ENCODE measurements at places on chromosomes 7 and 10. TPM values are rescaled to one million over a fixed set of nuclear protein-coding genes. Genes with fewer than 3 reads are reported as not detected.

LRRC4 gene
- total RNA-seq, result 1.1 TPM

FUOM gene
- 57.2 TPM for total RNA-seq

DNA sequence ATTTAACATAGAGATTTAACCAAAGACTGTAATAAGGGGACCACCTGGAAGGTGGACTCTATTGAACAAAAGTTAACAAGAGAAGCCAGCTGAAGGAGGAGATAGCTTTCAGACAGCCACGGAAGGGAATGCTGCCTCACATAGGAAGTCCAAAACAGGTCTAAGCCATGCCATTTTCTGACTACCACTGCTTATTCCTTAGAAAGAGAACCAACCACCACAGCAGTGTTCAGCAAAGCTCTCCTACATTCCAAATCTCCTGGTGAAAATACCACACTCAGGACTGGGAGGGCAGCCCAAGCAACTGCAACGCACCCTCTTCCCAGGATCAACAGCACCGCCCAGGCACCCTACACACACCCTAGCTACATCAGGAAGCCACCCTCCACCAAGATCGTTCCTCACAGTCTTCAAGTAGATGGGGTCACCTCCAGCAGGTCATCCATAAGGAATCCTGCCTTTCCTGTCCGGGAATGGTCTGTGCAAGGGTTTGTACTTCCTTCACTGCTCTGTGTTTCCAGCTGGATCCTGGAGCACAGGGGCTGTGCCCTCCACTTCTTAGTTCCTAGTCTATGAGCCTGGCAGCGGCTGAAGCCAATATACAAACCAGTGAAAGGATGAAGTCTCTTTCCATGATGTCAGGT, 2.5 kb downstream of the KIAA1549 start:
- DNase-seq, result no peak

KEL gene
- 0.12 TPM for total RNA-seq

NKX1-2 gene
- total RNA-seq, result not detected

GRCh38 chr7:48443051-48443450, 271.8 kb downstream of the ABCA13 start:
- DNase-seq, result no peak

GRCh38 chr7:30214651-30215137, 69.7 kb upstream of the ZNRF2 start:
- DNase-seq, result no peak

GRCh38 chr10:95296764-95297163, 6.0 kb upstream of the PDLIM1 start:
- no peak for DNase-seq

DNA sequence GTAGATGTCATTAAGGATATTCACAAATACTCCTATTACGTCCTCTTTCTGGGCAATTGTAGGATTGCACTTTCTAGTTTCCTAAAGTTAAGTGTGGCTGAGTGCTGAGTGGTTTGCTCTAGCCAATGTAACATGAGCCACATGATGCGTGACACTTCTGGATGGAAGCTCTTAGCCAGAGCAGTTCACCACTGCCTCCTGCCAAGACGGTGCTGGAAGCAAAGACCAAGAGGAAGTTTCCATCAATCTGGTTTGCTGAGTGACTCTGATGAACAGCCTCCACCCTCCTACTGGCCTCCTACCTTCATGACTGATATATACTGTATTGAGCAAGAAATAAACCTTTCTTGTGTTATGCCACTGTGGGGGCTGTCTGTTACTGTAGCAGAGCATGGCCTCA, 318.1 kb downstream of the KCNMA1 start:
- DNase-seq, result no peak

- no peak for DNase-seq
Observed at GRCh38 chr10:26743091-26743490, 45.6 kb downstream of the PDSS1 start.

HYAL4 gene
- not detected for total RNA-seq

- DNase-seq, result peak; percentile 10
Observed at GRCh38 chr7:94584113-94584512, 71.8 kb downstream of the SGCE start.

GRCh38 chr10:123909426-123909825, 17.8 kb upstream of the CPXM2 start:
- DNase-seq, result no peak

- no peak for DNase-seq
Observed at GRCh38 chr7:44287488-44288380, 37.7 kb downstream of the CAMK2B start.

Measured in epithelial cell of proximal tubule (primary cell).